ENCODE measurements at places on chromosomes 3 and 15.
A peak's percentile ranks its signal among the peaks of the same experiment; 100 is the strongest.

DNA sequence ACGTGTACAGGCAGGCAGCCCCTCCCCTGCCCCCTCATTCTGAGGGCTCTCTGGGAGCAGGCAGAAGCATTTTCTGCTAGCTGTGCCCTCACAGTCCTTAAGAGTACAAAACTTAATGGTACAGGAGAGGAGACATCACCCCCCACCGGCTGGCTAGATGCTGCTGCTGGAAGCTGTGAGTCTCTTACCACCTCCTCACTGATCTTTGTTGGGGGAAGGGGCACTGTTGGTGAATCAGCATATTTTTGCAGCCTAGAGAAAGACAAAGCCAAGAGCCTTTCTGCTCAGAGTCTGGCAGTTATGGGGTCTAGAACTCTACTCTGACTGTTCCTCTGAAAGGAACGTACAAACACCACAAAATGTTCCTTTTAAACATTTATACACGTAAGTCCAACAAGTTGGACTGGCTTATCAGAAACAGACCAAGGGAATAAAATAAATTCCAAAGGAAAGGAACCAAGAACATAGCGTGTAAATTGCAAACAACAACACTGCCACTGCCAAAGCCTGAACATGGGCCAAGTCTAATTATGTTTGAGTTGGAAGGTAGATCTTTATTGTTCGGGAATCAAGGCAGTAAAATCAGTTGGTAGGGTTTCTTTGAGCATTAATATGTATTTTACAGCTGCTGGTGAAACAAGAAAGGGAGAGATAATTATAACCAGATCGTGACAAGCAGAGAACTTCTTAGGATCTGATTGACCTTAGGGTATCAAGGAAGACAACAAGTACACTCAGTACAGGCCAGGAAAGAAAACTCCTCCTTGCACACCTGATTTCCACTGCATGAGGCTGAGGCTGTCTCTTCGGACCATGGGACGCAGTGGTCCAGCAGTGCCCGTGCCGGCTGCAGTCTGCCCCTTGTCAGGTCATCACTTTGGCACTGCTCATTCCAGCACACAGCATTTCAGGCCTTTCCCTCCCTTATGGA lies 27.4 kb downstream of the CLK3 start:
- DNase-seq = no peak

- DNase-seq = no peak
Observed at GRCh38 chr3:197269024-197269423, 29.4 kb downstream of the DLG1 start.

DNA sequence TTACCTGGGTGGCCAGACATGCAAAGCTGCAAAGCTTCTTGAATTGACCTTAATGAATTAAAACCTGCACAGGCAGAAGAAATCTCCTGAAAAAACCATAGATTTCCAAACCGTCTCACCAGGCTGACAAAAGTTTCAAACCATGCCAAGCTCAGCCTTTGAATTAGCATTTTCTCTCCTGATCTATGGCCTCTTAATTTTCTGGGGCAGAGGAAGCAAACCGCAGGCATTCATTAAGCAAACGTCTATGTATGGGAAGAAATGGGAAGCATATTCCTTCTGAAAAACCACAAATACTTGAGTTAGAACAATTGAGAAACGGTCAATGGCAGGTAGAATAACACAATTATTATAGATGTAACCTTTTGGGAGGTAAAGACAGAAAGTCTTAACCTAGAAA lies 500.2 kb upstream of the NR2F2 start:
- no peak for DNase-seq

DNA sequence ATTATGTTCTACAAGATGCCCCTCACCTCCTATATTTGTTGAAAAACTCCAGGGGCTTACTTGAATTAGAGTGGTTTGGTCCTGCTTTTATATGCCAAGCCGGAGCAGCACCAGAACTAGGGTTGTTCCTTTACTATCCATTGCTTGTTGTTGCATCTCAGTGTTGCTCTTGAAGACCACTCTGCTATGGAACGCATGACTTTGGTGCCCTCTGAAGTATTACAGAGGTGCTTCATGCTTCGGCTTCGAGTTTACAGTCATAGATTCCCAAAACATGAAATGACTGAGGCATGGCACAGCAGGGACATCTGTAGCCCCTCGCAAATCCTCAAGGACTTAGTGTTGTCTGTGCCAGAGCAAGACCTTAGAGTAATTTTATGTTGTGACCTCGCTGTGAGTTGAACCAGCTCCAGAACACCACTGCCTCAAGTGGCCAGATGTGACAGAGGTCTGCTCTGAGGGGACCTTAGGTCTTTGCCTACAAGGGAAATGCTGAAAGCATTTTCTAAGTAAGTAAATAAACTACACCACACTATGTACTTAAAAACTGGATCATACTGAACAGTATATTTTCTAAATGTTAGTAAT lies 67.2 kb upstream of the SIAH2 start:
- DNase-seq = no peak

DNA sequence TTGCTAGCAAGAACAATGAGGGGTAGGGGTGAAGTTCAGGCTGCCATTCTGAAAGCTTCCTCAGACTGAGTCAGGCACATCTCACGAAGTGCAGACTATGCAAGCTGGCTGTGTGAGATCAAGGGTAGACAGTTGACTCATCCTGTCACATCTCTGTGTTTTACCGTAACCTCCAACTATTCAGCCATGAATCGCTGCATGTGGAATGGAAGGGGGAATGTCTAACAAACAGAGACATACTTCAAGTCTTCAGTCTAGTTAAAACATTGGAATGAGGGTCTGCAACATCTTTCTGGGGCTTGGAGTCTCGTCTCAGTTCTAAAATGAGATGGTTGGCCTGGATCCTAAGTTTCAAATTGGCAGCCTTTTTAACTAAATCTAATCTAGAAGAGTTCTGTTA lies 25.9 kb downstream of the AGTR1 start:
- DNase-seq = no peak

DNA sequence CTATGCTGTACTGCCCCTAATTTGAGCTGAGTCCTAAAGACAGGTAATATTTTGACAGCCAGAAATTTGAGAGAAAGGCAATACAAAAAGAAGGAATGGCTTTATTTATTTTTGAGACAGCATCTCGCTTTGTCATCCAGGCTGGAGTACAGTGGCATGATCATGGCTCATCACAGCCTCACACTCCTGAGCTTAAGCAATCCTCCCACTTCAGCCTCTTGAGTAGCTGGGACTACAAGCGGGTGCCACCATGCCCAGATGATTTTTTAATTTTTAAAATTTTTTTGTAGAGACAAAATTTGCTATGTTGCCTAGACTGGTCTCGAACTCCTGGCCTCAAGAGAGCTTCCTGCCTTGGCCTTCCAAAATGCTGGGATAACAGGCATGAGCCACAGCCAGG lies 77.4 kb upstream of the SLC4A7 start:
- no peak for DNase-seq

DNA sequence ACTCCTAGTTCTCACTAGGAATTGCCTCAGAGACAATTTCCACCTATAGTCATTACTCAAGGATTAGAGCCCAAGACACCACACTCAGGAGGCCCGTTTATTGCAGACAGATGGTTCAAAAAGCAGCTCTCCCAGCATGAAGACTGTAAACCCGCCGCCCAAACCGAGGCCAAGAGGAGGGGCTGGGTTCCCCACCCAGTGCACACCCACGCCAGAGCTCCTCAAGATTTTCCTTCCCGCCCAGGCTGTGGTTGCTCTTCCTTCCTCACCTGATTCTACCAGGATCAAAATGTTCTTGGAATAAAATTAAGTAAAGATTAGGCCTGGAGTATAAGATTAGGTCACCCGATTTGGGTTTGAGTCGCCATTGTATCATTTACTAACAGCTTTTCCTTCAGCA lies 364.4 kb downstream of the MECOM start:
- DNase-seq = no peak

DNA sequence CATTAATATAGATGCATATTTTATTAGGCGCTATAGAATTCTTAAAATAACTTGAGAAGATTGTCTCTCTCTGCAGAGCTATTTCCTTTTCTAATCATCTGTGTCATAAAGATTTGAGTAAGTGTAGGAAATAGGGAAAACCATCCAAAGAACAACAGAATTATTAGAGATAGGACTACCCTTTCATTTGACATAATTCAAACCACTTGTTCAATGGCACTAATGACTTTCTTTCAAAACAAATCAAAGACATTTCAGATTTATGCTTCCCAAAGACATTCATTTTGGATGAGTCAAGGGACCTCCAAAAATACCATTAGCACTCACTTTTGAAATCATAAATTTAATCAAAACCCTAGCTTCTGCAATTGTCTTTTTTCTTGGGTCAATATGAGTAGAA lies 29.5 kb downstream of the PRICKLE2 start:
- DNase-seq = no peak

GRCh38 chr3:174355505-174355904 lies 503.6 kb upstream of the NAALADL2 start:
- no peak for DNase-seq

DNA sequence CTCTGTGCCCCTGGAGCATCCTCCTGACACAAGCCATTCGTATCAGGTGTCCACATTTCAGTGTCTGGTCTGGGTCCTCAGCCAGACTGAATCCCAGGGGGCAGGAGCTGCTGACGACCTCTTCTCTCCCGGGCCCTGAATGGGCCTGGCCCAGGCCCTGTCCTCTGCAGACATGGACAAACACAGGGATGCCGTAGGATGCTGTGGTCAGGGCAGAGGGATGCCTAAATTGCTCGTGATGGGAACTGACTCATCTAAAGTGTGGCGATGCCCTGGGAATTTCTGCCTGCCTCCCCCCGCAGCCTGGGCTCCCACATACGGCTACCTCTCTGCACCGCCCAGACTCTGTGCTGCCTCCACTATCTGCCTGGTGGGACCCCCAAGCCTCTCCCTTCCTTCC lies 58.5 kb upstream of the CTSH start:
- no peak for DNase-seq

- DNase-seq = no peak
Observed at GRCh38 chr3:100081986-100082692, 32.2 kb downstream of the FILIP1L start.

GRCh38 chr15:101006931-101007691 lies 88.0 kb downstream of the LRRK1 start:
- peak; percentile 64 for DNase-seq

GRCh38 chr3:50444782-50445181 lies 58.7 kb downstream of the CACNA2D2 start:
- no peak for DNase-seq

- DNase-seq = no peak
Observed at GRCh38 chr15:75237316-75237982, 20.7 kb upstream of the GOLGA6C start.

DNA sequence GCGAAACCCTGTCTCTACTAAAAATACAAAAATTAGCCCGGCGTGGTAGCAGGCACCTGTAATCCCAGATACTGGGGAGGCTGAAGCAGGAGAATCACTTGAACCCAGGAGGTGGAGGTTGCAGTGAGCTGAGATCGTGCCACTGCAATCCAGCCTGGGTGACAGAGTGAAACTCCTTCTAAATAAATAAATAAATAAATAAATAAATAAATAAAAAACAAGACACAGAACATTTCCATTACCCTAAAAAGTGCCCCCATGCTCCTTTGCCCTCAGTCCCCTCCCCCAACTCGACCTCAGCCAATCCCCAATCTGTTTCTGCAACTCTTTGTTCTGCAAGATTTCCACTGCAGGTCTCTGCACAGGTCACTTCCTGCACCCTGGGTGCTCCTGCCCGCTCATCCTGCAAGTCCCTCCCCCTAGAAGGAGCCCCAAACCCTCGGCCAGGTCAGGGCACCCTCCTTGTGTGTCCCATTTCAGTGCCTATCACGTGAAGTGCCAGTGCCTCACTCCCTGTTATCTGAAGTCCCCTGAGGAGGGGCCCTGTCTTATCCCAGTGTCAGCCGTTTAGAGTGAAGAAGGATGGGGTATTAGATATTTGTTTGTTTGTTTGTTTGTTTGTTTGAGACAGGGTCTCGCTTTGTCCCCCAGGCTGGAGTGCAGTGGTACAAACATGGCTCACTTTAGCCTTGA lies 1.1 kb downstream of the FAM240A start:
- DNase-seq = no peak

- DNase-seq = no peak
Observed at GRCh38 chr3:161731968-161732367, 235.4 kb downstream of the OTOL1 start.

DNA sequence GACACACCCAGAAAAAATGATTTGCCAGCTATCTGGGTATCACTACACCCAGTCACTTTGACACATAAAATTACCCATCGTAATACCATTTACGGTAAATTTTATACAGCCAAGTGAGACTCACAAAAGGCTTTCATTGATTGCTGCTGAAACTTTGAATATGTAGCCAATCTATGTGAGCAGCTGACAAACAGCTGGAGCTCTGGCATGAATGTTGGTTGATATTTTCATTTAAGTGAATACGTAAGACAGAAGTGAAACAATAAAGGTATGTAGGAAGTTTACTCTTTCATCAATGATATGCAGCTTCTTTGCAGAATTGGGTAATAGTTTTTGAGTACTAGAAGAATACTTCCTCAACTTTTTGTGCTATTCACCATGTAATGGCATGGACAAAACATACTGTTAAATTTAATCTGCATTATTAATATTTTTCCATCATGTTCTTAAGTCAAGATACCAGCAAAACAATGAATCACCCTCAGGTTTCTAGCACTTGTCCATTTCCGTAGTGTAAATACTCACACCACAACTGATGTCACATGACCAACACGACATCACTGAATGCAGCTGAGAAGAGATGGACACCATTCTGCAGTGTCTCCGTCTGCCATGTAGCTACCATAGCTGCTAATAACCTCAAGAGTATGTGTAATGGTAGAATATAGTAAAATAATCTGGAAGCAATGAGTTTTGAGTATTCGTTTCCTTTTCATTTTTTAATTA lies 205.9 kb upstream of the HES1 start:
- no peak for DNase-seq

- no peak for DNase-seq
Observed at GRCh38 chr3:2856138-2857133, 253.7 kb downstream of the IL5RA start.

- no peak for DNase-seq
Observed at GRCh38 chr3:129413687-129414506, 14.5 kb downstream of the EFCAB12 start.

DNA sequence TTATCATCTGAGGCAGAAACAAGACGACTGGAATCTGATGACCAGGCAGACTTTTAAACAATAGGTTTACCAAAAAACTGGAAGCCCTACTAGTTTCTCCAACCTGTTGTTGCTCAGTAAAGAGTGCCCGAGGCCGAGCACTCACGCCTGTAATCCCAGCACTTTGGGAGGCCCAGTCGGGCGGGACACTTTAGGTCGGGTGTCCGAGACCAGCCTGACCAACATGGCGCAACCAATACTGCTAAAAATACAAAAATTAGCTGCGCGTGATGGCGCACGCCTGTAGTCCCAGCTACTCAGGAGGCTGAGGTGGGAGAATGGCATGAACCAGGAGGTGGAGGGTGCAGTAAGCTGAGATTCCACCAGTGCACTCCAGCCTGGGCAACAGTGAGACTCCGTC lies 1.1 kb upstream of the WDR5B start:
- DNase-seq = no peak

All from activated CD4-positive, alpha-beta T cell treated with anti-CD3 and anti-CD28 coated beads for 4 hours (primary cell).